ENCODE measurements at places on chromosomes 2 and 18.

- DNase-seq = no peak
These were observed 4.5 kb downstream of the B3GNT2 start for GRCh38 chr2:62200291-62200841.

DNA sequence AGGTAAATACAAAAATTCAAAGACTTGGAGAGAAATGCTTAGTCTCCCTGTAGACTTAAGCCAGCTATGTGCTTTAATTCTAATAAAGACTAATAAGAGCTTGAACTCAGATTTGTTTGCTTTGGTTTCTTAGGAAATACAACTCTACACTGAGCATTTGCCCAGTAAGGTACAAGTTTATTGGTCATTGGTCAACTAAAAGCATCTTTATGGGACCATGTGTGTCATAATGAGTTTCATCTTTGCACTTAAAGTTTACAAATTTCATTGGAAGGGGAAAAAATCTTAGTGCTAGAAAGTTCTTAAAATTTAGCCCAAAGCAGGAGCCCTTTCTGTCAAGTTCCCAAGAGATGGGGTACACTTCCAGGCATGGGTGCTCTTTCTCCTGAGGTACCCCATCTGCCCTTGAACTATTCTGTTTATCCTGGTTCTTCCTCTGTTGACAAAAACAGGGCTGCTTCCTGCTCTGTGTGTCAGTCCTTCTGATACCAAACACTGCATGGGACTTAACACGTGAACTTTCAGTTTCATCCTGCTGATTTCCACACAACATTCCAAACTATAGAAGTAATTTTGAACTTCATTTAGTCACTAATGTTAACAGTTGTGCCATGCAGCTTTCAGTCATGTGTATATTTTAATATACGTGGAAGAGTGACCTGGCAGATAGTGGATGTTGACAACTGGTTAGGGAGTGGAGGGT, 200.2 kb downstream of the TPGS2 start:
- DNase-seq = no peak

GRCh38 chr18:41992703-41993102, 37.7 kb downstream of the PIK3C3 start:
- DNase-seq = no peak

GRCh38 chr2:102703748-102704147, 58.1 kb upstream of the TMEM182 start:
- DNase-seq = no peak

GRCh38 chr18:54090856-54091255, 133.6 kb downstream of the MBD2 start:
- DNase-seq = no peak

DNA sequence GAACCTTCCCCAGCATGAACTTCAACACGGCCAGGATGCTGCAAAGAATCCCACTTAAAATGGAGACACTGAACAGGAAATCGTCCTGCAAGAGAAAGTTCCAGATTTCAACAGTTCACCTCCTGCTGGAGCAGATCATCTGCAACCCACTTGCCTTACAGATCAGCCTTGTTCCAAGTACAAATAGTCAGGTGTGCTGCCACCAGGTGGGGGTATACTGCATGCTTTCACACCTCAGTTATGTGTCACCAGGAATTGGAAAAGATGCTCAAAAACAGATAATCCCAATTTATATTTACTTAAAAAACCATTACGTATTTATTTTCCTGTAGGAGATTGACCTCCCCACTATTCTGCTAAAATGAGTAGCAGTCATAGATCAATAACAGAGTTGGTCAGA, 212.3 kb downstream of the MGAT5 start:
- no peak for DNase-seq

DNA sequence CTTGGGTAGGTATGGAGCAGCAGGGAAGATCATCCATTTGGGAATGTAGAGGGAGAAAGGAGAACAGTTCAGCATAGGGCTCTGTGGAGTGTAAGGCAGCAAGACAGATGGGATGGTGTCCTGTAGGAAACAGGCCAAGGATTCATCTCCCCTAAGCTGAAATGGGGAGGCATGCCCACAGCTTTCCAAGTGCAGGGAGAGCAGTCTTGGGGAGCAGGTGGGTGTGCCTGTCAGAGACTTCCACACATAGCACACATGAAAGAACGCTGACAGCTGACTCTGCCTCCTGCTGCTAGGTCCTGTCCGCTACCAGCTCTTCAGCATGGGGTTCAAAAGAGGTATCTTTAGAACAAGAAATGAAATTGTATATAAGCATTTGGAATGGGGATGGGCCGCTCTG, 9.0 kb downstream of the SETBP1 start:
- no peak for DNase-seq

DNA sequence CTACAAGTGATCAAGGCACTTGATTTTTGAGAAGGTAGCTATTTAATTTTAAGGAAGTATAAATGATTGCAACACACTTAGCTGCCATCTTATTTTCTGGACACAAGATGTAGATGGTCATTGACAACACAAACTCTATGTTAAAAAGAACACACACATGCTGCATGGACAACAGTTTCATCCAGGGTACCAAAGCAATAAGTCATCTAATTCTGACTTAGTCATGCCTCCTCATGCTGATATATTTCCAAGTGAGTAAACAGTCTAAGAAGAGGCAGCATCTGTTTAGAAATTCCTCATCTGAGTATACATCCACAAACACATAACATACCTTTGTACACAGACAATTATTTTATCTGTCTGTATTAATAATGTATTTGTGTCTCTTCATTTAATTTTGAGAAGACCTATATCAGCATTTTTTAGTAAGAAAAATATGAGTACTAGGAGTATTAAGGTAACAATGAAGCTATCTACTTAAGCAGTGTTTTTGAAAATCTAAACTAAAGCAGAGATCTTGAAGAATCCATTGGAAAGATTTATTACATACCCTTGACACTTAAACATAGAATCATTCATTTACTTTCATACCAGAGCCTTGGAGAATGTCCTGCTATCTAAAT, 84.9 kb downstream of the SCN1A start:
- DNase-seq = no peak

GRCh38 chr2:79985571-79985970, 319.0 kb downstream of the LRRTM1 start:
- DNase-seq = no peak

GRCh38 chr2:134436706-134437105, 182.8 kb downstream of the MGAT5 start:
- no peak for DNase-seq

DNA sequence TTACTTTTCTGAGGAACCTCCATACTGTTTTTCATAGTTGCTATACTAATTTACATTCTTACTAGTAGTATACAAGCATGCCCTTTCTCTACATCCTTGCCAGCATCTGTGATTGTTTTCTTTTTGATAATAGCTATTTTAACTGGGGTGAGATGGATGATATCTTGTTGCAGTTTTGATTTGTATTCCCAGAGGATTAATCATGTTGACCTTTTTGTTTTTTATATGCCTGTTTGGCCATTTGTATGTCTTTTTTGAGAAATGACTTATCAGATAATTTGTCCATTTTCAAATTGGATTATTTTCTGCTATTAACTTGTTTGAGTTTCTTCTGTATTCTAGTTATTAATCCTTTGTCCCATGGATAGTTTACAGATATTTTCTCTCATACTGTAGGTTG, 141.5 kb downstream of the UBR3 start:
- no peak for DNase-seq

GRCh38 chr2:15059870-15060512, 427.5 kb downstream of the LRATD1 start:
- DNase-seq = no peak

GRCh38 chr2:10790228-10790973, 22.2 kb downstream of the PDIA6 start:
- no peak for DNase-seq

- DNase-seq = no peak
These were observed 728.7 kb upstream of the ID2 start for GRCh38 chr2:7953195-7953594.

DNA sequence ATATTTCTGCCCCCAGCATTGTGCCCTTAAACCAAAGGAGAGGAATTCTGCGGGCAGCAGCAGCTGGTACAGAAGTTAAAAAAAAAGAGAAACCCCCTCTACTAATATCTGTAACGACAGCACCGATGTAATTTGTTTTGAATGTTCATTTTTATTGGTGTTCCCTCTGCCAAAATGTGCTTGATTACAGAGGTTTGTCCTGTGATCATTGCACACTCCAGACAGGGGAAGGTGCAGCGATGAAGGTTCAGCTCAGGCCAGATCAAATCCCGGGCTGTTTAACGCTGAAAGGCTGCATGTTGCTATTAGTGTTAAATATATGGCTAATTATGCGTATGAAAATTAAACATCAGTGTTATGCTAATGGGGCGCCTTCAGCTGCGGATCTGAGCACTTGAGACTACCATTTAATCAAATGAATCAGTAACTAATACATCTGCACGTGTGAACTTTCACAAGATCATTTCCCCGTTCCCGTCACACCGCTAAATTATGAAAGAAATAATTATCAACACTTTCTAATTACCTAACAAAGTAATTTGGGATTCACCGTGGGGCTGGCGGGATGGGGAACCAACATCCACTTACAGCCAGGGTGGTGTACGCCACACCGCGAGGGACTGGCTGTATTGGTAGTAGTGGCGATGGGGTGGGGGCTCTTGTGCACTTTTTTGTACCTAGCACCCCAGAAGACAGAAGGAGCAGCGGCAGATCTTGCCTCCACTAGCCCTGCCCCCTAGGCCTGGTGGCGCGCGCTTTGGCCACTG, 1.5 kb upstream of the DLX1 start:
- DNase-seq = no peak

All from naive thymus-derived CD8-positive, alpha-beta T cell (primary cell).